ENCODE measurements at places on chromosomes 2 and 18.

- no peak for DNase-seq
These were observed 4.5 kb upstream of the BCL2L11 start for GRCh38 chr2:111116011-111116746.

DNA sequence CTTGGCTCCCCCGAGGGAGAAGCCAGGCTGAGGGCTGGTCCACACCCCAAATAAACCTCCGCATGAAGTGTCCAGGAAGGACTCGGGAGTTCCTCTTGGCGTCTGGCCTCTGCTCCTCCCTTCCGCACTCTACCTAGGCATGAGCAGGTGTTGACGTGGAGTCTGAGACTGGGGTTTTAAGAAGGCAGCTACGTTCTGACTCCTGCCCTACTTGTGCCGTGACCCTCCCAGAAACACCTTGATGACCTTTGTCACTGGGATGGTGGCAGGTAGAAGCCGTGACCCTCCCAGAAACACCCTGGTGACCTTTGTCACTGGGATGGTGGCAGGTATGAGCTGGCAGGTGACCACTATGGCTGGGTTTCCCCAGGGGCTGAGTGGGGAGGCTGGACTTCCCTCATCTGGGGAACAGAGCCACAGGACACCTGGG, 54.8 kb downstream of the HS6ST1 start:
- no peak for DNase-seq

DNA sequence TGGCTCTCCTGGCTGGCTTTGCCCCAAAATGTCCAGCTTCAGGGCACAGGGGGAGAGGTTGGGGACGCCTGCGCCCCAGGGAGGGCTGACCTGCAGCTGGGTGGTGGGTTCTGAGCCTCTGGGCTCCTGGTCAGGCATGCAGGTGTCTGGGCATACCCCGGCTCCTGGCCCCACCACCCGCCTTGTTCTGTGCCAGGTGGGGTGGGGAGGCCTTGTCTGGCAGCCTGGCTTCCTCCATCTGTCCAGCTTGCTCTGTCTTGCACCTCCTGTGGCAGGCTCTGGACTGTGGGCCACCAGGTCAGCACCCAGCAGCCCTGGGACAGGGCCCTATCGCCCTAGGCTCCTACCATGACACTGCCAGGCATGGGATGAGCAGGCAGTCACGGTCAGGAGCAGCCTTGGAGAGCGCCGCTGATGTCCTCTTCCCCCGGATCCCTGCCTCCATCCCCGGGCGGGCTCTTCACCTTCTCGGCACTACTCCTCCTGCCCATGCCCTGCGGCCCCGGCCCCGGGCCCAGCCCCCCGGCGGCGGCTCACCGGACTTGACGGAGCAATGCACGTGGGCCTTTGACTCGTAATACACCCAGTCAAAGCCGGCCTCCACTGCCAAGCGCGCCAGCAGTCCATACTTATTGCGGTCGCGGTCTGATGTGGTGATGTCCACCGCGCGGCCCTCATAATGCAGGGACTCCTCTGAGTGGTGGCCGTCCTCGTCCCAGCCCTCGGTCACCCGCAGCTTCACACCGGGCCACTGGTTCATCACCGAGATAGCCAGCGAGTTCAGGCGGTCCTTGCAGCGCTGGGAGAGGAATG, 3.6 kb downstream of the IHH start:
- no peak for DNase-seq

DNA sequence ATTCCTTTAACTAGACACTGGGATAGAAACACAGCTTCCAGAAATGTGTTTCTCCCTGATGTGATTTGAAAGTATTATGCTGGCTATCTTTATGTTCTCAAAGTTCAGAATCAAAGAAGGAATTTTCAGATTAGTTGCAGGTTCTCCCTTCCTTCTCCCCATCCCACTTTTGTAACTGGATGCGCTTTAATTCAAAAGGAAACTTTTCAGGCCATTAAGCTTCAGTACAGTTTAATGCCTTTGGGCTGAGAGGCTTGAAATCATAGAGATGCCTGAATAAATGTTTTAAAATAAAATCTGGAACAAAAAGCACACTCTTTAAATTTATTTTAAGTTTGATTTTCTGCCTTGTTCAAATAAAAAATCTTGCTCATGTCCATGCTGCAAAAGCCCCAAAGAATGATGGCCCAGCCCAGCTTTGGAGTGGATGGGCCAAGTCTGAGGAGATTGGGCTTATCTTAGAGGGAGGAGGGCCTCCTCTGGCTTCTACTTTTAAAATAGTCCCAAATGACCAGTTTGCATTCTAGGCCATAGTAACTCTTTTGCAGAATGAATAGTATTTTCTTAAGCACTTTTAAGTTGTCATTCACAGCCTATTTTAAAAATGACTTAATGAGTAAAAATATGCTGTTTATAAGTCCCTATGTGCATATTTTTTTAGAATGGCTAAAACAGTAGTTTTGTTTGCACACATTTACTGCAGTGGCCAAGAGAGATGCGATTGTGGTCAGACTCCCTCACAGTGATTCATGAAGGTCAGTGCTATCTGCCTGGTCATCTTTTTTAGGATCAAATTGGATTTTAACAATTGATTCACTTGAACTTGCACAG, 129.2 kb downstream of the MTX2 start:
- no peak for DNase-seq

- DNase-seq, result no peak
These were observed 154.1 kb downstream of the HDAC4 start for GRCh38 chr2:239246723-239247122.

DNA sequence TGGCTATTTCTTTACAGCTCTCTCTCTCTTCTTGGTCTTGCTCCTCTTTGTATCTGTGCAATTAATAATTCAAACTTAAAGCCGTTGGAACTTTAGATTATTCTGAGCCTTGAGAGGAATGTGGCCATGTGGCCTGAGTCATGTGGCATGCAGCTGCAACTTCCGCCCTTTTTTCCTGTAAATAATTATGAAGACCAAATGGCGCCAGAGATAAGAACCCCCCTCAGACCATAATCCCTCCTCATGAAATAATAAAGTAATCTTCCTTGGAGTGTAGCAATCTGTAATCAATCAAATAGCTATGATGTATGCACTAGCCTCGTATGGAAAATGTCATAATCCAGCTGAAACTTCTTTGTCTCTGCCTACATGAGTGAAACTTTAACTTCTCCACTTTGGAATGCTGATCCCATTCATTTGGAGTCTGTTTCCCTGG, 13.5 kb upstream of the TWSG1 start:
- no peak for DNase-seq

Data from HepG2 (cell line).